Mammary epithelial cell (primary cell): ENCODE measurements at places on chromosomes 5 and 9.

- no peak for DNase-seq
Observed at GRCh38 chr5:141506381-141507155, 17.7 kb downstream of the PCDHGC5 start.

- peak; percentile 56 for DNase-seq
Observed at GRCh38 chr5:36878392-36879082, 2.0 kb downstream of the NIPBL start.

- peak; percentile 92 for DNase-seq
Observed at GRCh38 chr5:124402144-124402581, 344.3 kb downstream of the ZNF608 start.

DNA sequence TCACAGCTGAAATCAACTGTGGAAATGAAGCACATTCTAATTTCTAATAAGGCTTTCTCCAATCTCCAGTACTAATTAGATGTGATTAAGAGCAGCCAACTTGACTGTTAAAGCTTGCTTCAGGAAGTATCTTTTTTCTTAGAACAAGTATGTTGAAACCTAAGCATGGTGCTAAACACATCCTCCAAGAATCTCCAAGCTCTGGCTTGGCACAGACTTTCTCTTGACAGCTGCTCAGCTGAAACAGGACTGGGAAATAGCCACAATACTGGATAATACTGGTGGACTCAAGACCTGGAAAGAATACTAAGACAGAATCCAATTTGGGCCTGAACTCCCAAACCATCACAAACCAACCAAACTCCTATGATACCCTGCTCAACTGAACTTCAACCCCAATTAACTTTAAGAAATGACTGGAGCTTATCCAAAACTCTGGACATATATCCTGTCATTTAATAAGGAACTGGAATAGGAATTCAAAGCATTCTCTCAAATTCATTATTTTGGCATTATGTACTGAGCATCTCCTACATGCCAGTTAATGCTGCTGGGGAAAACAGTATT is 16.2 kb downstream of the PRKAA1 start:
- DNase-seq, result no peak

GRCh38 chr9:33161011-33161588 is 6.0 kb downstream of the B4GALT1 start:
- DNase-seq, result peak; percentile 96

- DNase-seq, result no peak
Observed at GRCh38 chr9:71760901-71761300, 7.4 kb downstream of the CEMIP2 start.

- no peak for DNase-seq
Observed at GRCh38 chr9:120688758-120689157, 25.5 kb downstream of the MEGF9 start.

GRCh38 chr5:18312016-18312415 is 677.8 kb downstream of the TAF11L14 start:
- no peak for DNase-seq

DNA sequence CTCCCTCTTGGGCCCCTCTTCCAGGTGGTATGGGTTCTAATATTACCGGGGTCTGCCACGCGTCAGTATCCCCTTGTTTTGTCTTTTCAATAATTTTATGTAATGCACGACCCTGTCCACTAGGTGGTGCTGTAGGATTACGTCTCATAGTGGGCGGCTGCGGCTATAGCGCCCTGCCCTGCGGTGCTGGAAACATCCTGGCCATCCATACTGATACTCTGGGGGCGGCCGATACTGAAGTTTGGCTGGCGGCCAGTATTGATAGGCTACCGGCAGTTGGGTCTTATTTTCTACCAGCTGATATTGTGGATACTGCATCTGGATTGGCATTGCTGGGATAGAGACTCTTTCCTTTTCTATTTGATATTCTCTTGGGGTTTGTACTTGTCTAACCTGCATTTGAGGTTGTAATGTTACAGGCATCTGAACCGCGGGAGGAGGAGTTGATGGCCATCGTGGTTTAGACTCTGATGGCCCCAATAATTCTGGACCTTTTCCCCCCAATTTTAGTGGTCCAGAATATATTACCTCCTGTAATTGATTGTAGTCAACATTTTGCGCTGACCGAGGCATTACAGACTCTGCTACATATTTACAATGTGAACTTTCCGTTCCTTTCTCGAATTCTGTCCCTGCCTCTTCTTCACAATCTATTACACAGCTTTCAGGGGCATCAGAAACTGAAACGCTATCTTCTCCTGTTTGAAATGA is 3.3 kb upstream of the TMEM141 start:
- peak; percentile 48 for DNase-seq

- DNase-seq, result no peak
Observed at GRCh38 chr5:66658516-66658915, 62.3 kb downstream of the MAST4 start.

DNA sequence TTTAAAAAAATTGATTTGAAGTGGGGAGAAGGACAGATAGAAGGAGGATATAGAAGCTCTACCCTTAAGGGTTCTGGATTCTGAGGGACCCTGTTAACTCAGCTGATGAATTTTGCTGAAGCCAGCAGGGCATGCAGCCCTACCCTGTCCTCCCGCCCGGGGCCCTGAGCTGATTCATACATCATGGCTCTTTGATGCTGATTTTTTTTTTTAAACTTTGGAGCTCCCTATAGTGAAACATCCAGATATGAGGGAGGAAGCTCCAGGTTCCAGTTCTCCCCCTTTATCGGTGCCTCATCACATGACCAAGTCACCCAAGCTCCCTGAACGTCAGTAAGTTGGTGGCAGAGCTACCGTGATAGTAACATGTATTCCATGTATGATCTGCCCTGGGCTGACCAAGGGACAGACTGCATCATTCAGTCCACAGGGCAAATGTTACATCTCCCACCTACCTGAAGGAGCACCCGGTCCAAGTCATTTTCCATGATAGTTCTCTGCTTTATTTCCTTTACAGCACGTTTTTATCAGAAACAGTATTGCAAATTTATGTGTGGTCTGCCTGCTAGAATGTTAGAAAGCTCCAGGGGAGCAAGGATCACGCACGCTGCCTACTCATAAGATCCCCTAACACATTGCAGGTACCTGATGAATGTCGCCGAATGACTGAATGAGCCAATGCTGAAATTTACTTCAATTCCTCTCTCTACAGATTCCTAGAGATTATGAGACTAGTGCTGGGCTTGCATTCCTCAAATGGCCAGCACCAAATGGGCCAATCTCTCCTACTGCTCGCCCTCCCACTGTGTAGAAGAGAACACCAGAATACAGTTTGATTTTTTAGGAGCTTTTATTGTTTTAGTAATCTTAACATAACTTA is 25.9 kb downstream of the SPARC start:
- DNase-seq, result peak; percentile 59

DNA sequence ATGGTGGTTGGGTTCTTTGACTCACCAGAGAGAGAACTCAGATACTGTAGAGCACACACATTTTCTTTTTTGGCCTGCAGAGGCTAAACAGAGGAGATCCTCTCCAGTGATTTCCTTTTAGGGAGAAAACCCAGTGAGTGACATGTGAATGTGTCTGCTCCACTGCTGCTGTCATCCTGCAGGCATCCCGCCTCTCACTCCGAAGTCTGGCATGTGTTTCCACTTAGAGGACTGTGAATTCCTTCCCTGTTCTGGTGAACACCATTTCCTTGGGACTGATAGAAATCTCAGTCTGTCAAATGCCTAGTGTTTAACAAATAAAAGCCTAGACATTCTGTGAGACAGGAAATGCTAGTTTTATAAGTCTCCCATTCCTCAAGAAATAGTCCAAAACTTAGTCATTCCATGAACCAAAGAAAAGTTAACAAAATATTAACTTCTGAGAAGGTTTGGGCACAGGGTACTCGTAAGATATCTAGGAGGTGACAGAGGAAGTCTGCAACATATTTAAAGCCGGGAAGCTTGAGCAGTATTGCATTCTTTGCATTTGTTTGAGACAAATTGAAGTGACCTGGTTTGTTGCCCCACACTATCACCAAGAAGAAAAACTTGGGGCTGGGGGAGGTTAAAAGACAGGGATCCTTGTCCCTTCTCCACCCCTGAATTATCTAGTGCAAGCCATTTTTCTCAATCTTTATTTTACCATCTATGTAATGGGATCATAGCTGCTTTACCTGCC is 74.9 kb upstream of the NIPAL4 start:
- DNase-seq, result peak; percentile 57

GRCh38 chr9:121277518-121278295 is 9.7 kb downstream of the GSN start:
- peak; percentile 37 for DNase-seq

DNA sequence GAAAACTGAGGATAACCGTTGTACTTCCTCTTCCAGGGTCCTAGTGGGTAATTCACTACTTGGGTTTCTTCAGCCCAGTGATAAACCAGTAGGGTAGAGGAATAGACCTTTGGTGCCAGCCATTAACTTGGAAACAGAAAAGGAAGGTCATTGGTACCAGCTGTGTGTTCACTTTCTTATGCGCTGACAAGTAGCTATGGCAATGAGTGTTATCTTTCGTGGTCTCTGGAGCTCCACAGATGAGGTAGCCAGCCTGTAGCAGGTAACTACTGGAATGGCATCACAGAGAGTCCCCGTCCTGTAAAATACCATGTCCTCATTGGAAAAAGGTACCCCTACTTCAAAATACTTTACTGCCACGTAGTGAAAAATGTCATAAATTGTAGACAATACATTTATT is 2.3 kb downstream of the UHRF2 start:
- peak; percentile 35 for DNase-seq

DNA sequence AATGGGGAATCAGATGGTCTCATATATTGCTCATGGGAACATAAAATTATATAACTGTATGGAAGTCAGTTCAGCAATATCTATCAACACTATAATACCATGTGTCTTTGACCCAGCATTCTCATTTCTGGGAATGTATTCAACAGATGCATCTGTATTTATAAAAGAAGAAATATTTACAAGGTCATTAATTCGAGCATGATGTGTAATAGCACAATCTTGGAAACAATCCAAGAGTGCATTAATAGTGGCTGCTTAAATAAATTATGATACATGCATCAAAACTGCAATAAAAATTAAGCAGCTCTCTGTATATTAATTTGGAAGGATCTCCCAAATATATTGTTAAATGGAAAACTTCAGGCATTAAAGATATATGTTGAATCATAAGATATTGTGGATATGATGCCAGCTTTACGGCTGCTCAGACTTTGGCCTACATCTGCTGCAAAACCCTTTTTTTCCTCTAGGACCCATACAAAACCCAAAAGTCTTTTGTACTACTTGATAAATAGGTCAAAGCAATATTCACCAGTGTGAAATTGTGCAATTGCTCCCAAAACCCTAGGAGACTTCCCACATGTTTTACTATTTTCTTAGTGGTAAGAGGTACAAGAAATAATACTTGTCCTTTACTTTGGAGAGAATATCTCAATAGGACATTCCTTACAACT is 45.3 kb upstream of the ISOC1 start:
- no peak for DNase-seq

DNA sequence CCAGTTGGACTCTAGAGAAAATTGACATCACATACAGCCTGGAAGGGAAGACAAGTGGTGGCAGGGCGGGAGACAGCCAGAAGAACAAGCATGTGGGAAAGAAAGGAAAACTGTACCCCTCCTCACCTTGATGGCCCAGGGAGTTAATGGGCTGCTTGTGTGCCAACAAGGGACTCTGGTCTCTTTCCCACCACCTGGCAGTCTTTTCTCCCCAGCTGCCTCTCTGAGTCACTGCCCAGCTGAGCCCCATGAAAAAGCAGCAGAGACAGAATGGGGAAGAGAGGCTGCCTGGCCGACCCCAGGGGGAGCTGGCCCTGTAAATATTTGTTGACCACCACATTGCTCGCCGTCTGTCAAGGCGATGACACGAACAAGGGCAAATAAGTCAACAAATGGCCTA is 359.4 kb downstream of the ENC1 start:
- no peak for DNase-seq

- no peak for DNase-seq
Observed at GRCh38 chr5:160469156-160470144, 47.8 kb downstream of the PTTG1 start.

- peak; percentile 32 for DNase-seq
Observed at GRCh38 chr5:68661237-68661636, 432.6 kb upstream of the SLC30A5 start.

DNA sequence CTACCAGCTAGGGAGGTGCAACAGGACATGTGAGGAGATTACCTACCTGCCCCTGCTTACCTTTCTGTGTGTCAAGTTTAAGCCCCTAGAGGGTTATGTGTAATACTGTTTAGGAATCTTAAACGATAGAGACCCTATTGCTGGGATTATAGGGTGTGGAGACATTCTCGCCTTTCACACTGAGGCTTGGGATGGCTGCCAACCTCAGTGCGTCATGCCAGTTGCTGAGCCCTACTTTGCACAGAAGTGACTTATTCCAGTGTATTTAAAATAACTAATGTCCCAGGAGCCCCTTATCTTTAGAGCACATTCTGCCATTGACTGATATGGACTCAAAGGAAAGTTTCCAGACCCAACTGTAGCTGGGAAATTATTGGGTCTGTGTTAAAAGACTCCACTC is 76.6 kb upstream of the XPA start:
- DNase-seq, result no peak

- no peak for DNase-seq
Observed at GRCh38 chr9:126490214-126490631, 123.5 kb upstream of the LMX1B start.

- DNase-seq, result no peak
Observed at GRCh38 chr5:111851631-111852548, 94.9 kb upstream of the NREP start.

DNA sequence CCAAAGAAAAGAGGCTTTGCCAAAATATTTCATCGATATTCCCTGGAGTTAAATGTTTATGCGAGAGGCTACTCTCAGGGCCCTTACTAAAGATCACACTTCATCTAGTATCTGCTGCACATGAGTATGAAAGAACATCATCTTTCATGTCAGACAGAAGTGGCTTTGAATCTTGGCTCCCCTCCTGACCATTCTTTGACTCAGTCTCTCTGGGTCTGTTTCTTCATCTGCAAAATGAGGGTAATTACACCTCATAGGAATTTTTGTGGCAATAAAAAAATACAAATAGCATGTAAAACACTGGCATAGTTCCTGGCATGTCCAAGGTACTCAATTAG is 58.1 kb downstream of the SLIT3 start:
- no peak for DNase-seq

DNA sequence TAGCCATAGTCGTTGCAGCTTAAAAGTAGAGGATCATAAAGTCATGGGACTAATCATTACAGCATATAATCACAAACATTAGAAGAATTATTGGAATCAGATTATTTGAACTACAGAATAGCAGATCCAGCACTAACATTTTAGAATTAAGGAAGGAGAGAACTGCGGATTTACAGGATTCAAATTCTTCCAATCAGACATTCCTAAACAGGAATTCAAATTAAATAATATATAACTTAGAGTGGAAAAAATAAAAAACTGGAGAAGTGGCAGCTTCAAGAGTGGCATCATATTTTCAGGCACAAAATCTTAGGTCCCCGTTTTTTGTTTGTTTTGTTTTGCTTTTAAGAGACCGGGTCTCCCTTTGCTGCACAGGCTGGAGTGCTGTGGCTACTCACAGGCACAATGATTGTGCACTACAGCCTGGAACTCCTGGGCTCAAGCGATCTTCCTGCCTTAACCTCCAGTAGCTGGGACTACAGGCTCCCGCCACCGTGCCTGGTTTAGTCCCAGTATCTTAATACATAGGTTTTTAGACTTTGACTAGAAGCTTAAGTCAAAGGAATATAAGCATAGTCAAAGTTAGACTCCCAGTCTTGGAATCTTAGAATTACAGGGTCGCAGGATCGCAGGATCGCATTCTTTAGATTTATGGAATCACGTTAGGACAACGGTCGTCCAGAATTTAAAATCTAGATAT is 2.1 kb upstream of the FOXE1 start:
- no peak for DNase-seq
